NCI-H1105 treated with DMSO at 0.1 percent for 48 hours (cell line): ENCODE measurements at places on chromosomes 7 and 10.

GRCh38 chr10:29712108-29712507, 77.3 kb upstream of the SVIL start:
- peak; percentile 75 for DNase-seq

DNA sequence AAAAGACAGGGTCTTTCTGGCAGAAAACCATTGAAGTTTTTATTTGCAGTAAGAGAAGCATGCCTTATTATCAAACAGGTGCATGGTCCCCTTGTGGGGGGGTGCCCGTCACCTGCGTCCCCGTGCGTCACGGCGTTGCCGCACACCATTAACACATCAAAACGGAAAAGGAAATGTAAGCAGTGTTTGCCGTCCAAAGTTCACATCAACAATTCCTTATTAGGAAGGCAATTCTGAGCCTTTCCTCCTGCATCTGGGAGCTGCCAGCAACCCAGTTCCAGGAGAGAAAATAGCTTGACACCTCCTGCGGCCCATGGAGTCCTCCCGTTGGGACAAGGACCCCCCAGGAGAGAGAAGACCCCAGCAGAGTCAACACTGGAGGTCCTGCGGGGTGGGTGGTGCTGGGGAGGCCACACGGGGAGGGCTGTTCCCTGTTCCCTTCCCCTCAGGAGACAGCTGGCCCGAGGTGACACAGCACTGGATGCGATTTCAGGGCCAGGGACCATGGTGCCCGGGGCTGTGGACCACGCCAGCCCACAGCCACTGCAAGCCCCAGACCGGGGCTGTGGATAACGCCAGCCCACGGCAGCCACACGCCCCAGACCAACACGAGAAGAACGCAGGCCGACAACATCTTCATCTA, 39.5 kb downstream of the DIP2C start:
- DNase-seq = peak; percentile 59

DNA sequence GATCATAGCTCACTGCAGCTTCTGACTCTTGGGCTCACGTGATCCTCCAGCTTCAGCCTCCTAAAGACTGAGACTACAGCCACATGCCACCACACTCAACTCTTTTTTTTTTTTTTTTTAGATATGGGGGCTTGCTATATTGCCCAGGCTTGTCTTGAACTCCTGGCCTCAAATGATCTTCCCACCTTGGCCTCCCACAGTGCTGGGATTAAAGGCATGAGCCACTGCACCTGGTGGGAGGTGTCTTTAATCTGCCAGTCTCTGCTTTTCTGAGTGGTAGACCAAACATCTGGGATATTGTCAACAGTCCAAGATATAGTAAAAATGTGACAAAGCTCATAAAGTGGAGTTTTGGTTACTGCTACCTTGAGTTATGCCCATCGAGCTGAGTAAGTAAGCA, 104.9 kb upstream of the FOXP2 start:
- no peak for DNase-seq

GRCh38 chr10:34884272-34884952, 69.3 kb upstream of the PARD3 start:
- no peak for DNase-seq

GRCh38 chr7:69645683-69646082, 47.4 kb downstream of the AUTS2 start:
- DNase-seq = no peak

DNA sequence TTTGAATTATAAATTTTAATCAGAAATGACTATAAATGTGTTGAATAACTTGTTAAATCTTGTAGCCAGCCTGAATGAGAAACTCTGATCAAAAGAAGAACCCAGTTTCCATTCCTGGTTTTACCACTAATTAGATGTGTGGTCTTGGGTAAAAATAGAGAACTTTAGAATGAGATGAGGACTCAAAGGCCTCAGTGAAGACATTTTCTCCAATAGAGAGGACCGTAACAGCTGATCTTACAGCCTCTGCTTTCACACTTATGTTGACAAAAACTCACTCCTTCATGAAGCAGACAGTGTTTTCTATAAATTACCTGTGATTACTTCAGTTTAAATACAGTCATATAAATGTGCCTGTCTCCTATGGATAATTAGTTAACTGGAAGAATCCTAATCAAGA, 200.1 kb upstream of the MEOX2 start:
- no peak for DNase-seq

GRCh38 chr7:26307226-26307625, 15.6 kb downstream of the SNX10 start:
- DNase-seq = no peak

DNA sequence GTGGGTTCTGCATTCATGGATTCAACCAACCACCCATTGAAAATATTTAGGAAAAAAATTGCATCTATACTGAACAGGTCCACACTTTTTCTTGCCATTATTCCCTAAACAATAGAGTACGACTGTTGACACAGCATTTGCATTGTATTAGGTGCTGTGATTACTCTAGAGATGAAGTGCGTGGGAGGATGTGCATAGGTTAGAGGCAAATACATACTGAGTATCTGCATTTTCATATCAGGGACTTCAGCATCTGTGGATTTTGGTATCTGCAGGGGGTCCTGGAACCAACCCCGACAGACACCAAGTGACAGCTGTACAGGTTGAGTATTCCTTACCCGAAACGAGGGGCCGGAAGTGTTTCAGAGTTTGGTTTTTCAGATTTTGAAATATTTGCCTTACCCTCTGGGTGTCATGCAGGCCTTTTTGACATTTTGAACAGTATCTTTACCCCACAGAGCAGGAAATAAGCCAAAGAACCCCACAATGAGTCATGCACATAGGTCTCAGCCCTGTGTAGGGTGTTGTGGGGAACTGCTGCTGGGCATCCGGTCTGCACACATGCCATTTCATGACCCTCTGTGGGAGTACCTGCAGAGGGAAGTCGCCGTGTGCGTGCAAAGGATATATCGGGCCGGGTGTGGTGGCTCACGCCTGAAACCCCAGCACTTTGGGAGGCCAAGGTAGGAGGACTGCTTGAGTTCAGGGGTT, 14.5 kb downstream of the NUDT5 start:
- DNase-seq = no peak

DNA sequence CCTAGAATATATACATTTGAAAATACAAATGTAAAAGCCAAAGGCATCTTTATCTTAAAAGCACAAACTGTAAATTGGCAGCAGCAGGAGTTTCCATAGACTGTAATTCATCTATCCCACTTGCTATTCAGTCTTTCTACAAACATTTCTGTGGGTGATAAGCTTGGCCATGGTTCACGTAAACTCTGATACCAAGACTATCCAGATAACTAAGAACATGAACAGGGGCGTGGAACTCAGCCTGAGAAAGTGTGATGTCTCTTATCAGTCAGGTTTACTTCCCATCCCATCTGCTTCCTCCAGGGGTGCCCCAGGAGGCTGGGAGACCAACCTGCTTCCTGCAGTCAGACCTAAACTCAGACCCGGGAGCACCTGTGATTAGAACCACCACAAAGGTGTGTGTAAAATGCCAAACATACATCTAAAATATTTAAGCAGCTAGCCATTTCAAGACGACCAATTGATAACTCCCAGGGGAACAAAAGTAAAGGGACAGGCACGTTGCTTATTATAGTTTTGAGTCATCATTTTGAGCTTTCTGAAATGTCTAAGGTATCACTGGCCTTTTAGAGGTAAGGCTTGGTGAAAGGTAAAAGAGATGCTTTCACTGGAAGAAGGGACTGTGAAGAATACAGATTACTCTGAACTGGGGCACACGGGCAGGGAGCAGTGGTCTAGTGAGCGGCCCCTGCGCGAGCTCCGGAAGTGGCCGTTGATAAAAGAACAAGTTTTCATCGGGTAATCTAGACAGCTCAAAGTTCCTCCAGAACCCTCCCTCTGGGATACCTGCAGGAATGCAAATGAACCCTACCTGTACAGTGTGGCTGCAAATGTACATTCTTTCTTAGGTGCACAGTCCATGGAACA, 51.5 kb downstream of the RSU1 start:
- DNase-seq = no peak

GRCh38 chr7:129122078-129122750, 22.3 kb upstream of the TSPAN33 start:
- no peak for DNase-seq

DNA sequence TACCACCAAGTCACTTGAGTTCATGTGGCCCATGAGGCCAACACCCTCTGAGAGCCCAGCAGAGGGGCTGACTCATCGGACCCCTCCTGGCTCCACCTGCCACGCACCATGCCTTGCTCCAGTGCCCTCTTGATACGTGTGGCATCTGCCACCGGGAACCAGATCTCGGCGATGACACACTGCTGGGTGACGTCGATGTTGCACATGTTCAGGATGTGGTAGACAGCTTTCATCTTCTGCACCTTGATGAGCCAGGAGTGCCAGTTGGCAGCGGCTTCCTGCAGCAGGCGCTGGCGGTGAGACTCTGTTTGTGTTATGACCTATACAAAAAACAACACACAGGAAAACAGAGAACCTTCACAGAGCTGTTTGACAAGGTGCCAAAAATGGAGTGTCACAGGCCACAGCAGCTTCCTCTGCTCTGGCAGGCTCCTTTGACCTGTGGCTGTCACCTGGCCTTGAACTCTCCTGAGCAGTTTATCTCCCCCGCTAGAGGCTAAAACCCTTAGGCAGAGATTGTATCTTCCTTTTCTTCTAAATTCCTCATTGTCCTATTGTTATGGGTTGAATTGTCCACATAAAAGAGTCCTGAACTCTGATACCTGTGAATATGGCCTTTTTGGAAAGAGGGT, 45.2 kb upstream of the TMEM213 start:
- DNase-seq = peak; percentile 86

- no peak for DNase-seq
These were observed 14.4 kb downstream of the TAS2R41 start for GRCh38 chr7:143492043-143492471.

- DNase-seq = no peak
These were observed 83.5 kb downstream of the SGMS1 start for GRCh38 chr10:50540069-50540825.

GRCh38 chr10:124588736-124589490, 127.3 kb downstream of the LHPP start:
- no peak for DNase-seq

DNA sequence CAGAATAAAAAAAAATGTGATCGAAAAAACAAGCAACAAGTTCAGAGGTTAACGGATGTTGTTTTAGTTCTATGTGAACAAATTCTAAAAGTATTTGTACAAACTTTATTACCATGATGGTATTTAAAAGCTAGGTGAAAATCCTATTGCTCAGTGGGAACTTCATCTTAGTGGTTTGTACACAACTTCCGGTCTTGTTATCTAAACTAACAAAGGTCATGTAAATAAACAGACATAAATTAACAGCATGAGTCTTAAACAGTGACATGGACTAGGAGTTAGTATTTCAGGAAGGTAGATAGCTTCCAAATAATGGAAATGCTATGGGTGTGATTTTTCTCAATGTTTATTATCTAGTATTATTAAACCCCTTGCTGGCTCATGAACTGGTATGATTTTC, 83.8 kb downstream of the SPAG6 start:
- DNase-seq = no peak

- DNase-seq = no peak
These were observed 25.1 kb downstream of the PRKAG2 start for GRCh38 chr7:151851782-151852181.

DNA sequence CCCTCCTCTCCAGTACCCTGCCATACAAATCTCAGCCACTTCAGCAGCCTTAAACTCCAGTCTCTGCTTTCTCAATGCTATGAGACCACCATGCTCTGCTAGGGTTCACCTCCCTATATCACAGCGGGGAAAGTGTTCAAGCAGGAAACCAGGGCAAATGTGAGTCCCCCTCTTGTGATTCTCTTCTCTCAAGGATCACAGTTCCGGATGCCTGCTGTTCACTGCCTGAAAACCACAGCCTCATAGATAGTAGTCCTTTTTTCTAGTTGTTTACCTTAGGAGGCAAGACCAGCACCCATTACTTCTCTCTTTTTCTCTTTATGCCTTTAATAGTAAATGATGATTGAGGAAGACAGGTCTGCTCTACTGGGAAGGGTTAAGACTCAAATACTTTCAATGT, 100.8 kb downstream of the SGMS1 start:
- no peak for DNase-seq

DNA sequence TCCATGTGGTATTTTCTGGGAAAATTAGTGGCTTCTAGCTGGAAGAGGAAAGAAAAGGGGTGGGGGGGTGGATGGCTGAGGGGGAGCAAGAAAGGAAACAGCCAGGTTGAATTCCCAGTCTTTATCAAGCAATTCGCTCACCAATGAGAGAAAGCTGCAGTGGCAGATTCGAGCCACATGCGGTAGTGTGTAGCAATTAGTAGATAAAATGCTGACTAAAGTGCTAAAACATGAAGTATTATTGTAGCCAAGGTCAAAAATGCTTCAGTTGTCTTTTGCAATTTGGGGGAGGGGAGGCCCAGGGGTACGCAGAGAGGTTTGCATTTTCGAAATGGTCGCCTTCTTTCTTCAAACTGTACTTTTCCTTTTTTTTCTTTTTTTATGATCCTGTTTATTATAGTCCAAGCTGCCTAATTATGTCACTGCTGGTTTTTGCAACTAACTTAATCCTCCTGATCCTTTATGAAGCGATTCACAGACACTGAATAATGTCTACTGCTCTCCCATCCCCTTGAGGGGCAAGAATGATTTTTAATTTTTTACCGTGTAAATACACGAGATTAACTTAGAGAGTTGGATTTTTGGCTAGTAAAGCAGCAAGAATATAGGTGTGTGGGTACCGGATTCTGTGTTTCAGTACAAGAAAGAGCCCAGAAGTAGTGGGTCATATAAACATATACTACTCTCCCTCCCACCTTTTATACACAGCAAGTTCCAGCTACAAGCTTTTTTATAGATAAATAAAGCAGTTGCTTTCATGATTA, 3.6 kb upstream of the ARID5B start:
- no peak for DNase-seq

- no peak for DNase-seq
These were observed 121.6 kb downstream of the CREB5 start for GRCh38 chr7:28533731-28534531.

DNA sequence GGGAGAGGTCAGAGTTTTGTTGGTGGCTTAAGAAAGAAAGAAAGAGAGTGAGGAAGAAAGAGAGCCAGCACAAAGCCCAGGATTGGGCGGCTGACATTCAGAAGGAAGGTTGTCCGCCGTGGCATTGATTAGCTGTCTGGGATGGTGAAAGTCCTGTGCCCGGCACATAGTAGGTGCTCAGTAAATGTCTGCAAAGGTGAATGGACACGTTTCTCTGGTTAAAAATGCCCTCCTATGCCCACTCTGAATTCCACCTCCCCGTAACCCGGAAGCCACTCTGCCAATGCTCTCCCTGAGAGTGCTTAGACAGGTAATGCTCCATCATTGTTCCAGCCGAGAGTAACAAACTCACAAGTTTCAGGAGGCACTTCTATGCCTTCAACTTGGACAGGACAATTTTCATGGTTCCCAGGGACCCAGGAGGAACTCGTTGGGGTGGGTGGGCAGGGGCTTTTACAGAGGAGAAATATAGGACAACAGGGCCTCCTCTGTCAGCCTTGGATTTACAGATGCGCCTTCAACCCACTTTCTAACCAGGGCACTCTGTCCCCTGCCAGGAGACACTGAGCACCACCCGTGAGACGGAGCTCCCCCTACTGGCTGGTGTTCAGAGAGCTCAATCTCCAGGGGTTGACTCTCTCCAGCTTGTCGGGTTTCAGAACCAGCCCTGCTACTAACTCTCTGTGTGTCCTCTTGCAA, 411.5 kb upstream of the ZMIZ1 start:
- no peak for DNase-seq
